NCI-H748 treated with DMSO at 0.1 percent for 48 hours (cell line): ENCODE measurements at places on chromosomes 4 and X.

- no peak for DNase-seq
Measured at GRCh38 chr4:183098019-183098722, 886 bp upstream of the WWC2 start.

GRCh38 chrX:123357941-123358340 lies 173.9 kb downstream of the GRIA3 start:
- DNase-seq, result no peak

GRCh38 chr4:87633243-87633642 lies 16.8 kb upstream of the DMP1 start:
- DNase-seq, result no peak

- DNase-seq, result no peak
Measured at GRCh38 chr4:33959519-33959918, 2284.8 kb downstream of the ARAP2 start.

DNA sequence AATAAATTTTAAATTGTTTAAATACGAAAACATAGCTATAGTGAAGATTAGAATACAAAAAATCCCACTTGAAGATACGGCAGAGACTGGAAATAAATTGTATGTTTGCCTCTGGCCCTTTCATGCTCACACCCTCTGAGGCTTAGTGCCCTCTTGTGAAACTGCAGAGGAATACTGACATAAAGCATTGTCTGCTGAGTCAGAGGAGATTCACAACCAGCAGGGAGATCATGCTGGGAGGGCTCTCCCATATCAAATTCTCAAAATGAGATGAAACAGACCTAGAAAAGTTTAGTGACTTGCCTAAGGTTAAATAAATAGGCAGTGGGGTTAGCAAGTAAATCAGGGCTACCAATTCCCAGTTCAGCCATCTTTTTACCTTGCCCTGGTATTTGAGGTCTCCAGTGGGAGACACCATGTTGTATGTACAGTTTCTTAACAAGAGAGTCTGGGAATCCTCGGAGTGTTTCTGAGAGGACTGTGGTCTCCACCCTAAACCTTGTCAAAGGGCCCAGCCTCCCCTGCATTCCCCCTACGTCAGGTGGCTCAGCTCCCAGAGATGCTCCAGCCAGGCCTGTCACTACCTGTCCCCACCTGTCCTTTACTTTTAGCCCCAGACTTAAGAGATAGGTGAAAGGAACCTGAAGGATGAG lies 581.4 kb upstream of the DIPK2B start:
- DNase-seq, result no peak
